Activated CD8-positive, alpha-beta memory T cell treated with anti-CD3 and anti-CD28 coated beads for 1 hour (primary cell): ENCODE measurements at places on chromosomes 4 and X.

DNA sequence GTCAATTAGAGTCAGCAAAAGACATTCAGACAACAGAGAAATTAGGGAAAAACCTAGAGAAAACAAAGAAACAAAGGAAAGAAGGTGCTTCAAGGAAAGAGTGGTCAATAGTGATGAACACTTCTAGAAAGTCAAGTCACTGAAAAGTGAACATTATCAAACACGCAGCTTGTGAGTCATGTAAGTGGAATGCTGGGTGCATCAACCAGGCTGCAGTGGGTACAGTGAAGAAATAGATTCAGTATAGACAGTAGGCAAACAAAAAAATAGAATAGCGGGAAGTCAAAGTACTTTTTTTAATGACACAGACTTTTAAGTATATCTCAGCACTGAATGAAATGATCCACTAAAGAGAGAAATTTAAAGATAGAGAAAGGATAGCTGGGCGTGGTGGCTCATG, 245.8 kb downstream of the ARHGAP24 start:
- DNase-seq: no peak

DNA sequence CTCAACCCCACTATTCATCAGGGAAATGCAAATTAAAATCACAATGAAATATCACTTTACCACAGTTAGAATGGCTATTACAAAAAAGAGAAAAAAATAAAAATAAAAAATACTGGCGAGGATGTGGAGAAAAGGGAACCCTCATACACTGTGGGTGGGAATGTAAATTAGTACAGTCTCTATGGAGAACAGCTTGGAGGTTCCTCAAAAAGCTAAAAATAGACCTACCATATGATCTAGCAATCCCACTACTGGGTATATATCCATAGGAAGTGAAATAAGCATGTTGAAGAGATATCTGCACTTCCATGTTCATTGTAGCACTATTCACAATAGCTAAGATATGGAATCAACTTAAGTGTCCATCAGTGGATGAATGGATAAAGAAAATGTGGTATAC, 50.5 kb upstream of the PAGE1 start:
- no peak for DNase-seq

GRCh38 chr4:134560728-134561127, 359.1 kb upstream of the PABPC4L start:
- no peak for DNase-seq

GRCh38 chr4:138348055-138348454, 105.9 kb upstream of the SLC7A11 start:
- DNase-seq: no peak

DNA sequence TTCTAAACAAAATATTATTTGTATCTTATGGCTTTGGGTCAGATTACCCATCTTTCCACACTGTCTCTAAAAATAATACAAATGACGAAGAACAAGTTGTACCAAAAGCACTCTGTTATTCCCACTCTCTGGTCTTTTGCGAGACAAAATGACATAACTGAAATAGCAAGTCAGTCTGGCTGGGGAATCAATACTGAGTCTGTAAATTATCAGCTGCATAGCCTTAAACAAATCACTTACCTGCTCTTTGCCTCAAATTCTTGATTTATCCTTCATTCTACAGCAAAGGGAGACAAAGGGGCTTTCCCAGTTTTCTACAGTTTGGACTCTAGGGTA, 40.9 kb downstream of the SOWAHB start:
- no peak for DNase-seq

- DNase-seq: no peak
These were observed 666.3 kb upstream of the GRIA3 start for GRCh38 chrX:122517786-122518185.
